KBM-7 (cell line): ENCODE measurements at places on chromosomes 2 and 18.

DNA sequence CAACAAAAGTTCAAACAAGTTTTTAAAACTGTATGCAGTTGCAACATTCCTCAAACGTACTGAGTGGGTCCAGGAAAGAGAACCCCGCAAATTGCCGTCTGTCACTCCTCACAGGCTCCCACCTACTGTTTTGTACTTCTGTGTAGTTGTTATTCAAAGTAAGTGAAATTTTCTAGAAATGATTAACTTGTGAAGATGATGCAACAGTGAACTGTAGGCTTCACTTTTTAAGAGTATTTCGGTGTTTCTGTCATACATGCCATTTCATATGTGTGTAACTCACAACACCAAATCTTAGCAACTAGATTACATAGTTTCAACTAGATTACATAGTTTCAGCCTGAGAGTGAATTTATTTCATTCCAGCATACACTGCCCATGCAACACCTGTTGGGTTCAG lies 226.0 kb upstream of the TANK start:
- DNase-seq, result no peak

GRCh38 chr2:205964111-205964761 lies 121.7 kb downstream of the INO80D start:
- no peak for DNase-seq

- no peak for DNase-seq
These were observed 420.2 kb downstream of the SUCLG1 start for GRCh38 chr2:84038866-84039265.

DNA sequence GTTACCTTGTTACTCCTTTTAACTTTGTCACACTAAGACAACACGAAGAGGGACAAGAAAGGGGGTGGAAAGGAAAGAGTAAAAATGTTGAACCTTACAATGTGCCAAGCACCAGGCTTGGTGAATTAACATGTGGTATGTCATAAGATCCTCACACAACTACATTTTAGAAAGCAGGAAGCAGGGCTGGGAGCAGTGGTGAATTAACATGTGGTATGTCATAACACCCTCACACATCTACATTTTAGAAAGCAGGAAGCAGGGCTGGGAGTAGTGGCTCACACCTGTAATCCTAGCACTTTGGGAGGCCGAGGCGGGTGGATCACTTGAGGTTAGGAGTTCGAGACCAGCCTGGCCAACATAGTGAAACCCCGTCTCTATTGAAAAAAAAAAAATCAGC lies 159.3 kb upstream of the CHAC2 start:
- no peak for DNase-seq

GRCh38 chr2:162226836-162227235 lies 16.4 kb downstream of the FAP start:
- DNase-seq, result no peak

- peak; percentile 80 for DNase-seq
These were observed 91.5 kb upstream of the HS6ST1 start for GRCh38 chr2:128410035-128410757.

GRCh38 chr2:216319771-216320170 lies 52.5 kb downstream of the MARCHF4 start:
- no peak for DNase-seq

DNA sequence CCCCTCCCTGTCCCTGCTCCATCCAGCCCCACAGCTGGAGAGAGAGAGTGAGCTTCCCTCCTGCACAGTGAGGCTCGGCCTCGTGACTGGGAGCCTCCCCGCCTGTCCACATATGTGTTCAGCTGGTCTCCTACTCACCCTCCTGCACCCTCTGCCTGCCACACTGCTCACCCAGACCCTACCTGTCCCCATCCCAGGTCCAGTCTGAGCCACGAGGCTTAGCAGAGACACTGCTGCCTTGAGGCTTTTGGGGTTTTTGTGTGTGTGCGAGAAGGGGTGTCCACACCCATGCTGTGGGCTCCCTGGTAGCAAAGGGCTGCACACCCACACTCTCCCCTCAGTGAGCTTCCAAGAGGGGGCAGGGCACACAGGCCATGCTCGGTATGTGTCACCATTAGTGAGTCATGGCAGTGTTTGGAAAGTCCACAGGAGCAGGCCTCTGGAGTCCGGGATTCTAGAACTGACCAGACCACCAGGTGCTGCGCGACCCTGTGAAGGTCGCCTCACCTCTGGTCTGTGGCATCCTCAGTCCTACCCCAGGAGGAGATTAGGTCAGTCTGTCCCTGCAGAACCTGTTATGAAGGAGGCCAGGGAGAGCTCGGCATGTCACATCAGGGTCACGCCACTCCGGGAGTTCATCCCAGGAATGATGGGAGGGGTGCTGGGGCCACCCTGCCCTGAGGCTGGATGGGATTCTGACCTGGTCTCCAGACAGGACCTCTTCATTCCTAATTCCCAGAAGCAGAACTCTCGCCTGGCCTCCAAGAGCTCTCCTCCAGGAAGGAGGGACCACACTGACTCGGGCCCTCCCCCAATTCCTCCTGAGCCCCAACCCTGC lies 39.9 kb upstream of the SMAD7 start:
- DNase-seq, result no peak

- no peak for DNase-seq
These were observed 80.2 kb downstream of the PLEKHM3 start for GRCh38 chr2:207944979-207945600.

DNA sequence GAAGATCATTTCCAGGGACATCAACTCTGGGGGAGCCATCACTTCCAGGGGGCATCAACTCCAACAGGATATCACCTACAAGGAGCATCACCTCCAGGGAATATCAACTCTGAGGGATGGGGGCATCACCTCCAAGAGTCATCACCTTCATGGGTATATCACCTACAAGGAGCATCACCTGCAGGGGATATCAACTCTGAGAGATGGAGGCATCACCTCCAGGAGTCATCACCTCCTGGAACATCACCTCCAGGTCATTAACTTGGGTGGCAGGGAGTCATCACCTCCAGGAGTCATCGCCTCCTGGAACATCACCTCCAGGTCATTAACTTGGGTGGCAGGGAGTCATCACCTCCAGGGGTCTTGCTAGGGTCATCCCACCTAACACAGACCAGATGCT lies 167.6 kb downstream of the NDUFA10 start:
- DNase-seq, result no peak

GRCh38 chr2:180596453-180596852 lies 384.0 kb upstream of the UBE2E3 start:
- no peak for DNase-seq

DNA sequence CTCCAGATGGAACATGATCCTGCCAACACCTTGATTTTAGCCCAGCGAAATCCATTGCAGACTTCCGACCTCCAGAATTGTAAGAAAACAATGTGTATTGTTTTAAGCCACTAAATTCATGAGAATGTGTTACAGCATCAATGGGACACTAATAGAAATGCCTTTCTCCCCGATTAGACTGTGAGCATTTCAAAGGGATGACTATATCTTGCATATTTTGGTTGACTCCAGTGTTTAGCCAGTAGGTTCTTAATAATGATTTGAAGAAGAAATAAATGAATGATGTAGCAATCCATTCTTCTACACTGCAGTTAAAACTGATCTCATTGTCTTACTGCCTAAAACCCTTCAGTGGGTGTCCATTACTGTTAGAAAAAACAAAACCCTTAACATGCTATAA lies 67.4 kb upstream of the ACVR1C start:
- DNase-seq, result no peak

DNA sequence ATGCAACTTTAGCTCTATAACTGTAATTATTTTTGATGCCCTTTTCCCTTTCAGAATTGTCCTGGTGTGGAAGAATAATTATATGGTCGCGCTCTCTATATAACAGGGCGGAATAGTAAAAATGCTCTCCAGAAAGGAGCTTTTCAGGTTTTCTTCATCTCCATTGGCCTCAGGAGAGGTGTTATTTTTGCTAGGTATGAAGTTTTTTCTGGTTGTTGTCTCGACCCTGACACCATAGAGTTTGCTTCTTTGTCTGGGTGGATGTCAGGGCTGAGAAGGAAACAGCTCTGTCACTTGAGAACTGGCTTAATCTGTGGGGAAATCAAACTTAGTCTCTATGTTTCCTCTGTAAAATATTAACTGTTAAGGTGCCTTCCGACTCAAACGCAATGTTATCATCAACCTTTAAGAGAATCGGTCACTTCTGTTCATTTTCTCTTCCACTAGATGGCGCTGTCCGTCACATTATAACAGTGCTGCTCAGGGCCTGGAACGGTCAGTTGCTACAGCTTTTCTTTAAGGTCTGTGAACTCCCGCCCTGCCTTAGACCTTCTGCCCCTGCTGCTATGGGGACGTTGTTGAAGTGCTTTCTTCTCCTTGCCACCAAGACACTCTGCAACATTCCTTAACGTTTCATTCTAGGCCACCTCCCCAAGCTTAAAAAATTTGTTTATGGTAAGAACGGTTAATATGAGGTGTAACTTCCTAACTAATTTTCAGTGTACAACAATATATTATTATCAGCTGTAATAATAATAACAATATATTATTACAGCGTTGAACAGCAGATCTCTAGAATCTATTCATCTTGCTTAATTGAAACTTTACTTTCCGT lies 23.8 kb upstream of the SERPINB12 start:
- DNase-seq, result peak; percentile 67

- DNase-seq, result no peak
These were observed 6.8 kb downstream of the ZCCHC2 start for GRCh38 chr18:62529597-62529996.

DNA sequence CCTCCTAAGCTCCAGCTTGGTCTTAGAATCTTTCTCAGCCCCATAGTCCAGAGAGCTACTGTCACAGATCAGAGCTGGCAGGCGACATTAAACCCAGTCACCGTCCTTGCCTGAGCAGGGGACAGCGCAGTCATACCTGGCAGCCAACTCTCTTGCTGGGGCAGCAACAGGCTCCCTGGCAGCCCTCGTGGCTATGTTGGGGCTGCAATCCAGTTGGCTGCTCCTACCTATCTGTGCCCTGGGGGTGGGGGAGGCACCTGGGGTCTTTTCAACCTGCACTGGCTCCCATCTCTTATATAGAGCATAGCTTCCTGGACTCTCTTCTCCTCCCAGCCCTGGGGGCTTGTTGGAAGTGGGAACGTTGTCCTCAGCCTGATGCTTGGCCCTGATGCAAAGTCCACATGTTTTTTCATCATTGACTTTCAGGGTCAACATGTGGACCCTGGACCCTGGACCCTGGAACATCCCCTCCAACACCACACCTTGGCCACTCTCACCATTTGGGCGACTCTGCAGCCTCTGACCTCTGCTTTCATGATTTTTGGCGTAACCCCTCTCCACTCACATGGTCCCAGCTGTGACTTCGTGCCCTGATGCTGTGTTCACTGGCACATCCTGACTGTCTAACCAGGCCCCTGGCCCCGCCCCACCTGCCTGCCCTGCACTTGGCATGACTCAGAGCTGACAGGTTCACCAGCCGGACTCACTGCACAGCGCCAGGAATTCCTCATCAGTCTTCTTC lies 45.6 kb downstream of the ATOH8 start:
- no peak for DNase-seq

DNA sequence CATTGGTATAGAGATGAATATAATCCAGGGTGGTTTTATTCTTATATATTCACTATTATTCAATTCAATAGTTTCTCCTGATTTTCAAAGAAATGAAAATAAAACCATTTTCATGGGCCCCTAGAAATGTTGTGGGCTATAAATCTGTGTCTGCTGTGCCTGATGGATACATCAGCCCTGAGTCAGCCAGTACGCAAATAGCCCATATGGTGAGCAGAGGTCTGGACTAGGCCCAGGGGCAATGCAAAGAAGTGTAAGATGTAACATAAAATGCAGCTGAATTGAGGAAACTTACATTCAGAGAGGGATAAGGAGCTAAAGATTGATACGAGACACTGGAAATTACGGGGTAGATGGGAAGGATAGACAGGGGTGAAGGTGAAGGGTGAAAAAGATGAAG lies 122.5 kb downstream of the MAIP1 start:
- DNase-seq, result no peak

DNA sequence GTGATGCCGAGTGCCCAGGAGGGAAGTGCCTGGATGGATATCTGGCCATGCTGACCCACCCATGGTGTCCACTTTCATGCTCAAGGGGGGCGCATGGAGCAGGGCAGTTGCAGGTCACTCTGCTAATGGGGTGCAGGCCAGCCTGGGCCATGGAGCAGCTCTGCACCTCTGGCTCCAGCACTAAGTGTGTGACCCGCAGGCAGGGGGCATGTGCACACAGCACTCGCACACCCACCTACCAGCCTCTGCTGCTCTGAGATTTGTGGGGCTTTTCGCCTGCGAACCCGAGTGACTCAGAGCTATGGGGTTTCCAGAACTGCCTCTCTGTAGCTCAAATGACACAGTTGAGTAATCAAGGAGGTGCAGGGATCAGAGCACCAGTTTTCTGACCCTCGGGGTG lies 66.2 kb downstream of the CYP26B1 start:
- DNase-seq, result no peak

DNA sequence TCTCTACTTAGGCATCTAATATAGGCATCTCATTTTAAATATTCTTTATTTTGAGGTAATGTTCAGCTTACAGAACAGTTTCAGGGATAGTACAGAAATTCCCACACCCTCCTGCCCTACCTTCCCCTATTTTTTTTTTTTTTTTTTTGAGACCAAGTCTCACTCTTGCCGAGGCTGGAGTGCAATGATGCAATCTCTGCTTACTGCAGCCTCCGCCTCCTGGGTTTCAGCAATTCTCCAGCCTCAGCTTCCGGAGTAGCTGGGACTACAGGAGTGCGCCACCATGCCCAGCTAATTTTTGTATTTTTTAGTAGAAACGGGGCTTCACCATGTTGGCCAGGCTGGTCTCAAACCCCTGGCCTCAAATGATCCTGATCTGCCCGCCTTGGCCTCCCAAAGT lies 97.6 kb downstream of the EPB41L5 start:
- DNase-seq, result peak; percentile 72

DNA sequence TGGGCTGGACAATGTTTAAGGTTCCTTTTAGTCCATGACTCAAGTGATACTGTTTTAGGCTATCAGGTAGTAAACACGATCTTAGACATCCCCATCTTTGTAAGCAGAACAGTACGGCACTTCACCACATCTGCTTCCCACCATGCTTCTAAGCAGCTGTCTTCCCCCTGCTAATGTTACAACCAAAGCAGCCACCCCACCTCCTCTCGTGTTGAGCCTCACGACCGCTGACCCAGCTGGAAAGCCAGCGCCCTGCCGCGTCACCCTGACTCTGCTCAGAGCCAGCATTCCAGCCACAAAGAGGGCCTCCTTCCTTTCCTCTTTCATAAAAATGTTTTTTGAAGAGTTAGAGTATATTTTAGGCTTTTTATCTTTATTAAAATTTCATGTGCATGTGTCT lies 9.4 kb downstream of the MTERF4 start:
- DNase-seq, result no peak

DNA sequence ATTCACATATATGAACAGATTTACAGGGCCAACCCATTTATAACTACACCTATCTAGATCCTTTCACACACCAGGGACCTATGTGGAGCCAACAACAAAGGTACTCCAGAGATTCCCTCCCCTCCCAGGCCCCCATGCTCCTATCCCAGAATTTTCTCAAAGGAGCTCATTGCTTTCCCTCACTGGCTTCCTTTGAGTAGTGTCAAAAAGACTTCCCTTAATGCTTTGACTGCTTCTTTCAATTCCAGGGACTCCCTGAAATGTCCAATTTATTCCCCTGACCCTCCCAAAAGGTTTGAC lies 46.6 kb downstream of the IKZF2 start:
- no peak for DNase-seq

DNA sequence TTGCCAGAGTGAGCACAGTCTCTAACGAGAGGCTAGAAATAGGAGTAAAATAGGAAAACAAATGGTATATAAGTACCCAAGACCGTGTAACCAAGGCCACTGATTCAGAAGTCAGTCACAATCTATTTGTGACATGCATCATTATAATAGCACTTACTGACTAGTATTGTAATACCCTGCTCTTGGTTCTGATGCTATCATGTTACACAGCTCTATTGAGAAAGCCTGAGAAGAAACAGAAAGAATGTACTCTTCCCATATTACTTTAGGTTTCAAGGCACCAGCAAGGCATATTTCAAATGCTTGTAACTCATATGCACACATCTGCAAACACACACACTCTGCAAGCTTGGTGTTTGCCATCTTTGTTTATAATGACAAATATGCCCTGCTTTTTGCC lies 746.4 kb downstream of the SLC4A3 start:
- DNase-seq, result no peak
